Urothelium cell line (cell line): ENCODE measurements at places on chromosomes 7 and 10.

- DNase-seq: peak; percentile 20
Observed at GRCh38 chr7:108030516-108030915, 27.6 kb upstream of the LAMB1 start.

DNA sequence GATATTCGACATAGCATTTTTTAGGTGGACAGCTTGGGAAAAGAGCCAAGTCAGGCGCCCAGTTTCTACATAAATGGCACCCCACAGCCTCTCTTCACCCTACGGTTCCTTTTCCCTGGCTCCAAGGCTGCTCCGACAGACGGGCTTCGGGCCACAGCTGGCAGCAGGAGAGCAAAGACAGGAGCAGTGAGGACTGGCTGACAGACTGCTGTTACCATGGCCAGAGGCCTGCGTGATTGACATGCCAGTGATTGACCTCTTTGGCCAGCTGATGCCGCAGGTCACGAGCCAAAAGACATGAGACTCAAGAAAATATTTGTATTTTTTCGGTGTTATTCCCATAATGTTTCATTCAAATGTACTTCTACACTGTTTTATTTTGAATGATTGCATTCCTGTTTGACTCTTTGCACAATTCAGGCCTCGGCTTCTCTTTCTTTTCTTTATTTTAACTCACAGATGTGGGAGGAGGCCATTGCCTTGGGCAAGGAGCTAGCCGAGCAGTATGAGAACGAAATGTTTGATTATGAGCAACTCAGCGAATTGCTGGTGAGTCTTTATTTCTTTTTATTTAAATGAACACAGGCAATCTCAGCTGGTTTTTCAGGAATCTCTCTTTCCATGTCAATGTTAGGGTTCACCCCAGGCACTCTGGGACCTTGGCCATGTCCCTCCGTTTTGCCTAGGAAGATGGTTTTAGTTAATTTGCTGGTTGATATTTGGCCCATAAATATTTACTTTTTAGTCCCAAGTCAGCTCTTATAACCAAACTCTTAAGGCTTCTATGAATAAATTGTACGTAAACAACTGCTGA lies 146.3 kb upstream of the NPS start:
- no peak for DNase-seq

GRCh38 chr10:32963096-32963495 lies 5.1 kb upstream of the ITGB1 start:
- DNase-seq: no peak

DNA sequence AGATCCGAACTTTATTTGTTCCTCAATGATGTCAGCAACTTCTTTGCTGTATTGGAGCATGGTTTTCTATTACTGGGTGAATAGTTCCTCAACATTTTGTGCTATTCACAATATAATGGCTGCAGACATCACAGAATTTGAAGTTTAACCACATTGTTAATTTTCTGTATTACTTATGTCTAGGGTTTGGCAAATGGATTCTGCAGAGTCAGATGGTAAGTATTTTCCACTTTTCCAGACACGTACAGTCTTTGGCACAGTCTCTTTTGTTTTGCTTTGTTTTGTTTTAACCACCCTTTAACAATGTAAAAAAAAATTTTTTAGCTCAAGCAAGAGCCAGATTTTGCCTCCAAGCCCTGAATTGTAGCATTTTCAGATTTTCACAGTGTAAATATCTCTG lies 36.8 kb upstream of the FOXK1 start:
- no peak for DNase-seq

DNA sequence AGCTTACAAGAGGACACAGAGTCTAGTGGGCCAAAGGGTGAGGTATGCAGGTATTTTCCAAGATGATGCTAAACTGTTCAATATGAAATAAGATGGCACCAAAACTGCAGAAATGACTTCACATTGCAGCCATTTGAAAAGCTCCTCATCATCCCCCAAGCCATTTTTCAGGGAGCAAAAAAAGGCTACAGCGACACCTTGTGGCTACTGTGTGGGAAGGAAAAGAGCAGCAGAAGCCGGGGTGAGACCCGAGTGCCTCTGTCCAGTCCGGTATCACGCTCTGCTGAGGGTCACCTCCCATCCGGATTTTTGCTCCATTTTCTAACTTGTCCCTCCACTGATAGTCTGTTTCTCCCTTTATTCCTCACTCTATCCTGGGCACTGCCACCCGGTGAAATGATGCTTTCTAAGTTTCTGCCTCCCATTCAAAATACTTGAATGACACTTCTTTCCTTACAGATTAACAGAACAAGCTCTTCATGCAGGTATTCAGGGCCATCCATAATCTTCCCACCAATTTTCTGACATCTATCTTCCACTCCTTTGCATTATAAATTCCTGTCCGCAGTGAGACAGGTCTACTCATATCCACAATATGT lies 220.2 kb downstream of the DGKI start:
- peak; percentile 58 for DNase-seq

DNA sequence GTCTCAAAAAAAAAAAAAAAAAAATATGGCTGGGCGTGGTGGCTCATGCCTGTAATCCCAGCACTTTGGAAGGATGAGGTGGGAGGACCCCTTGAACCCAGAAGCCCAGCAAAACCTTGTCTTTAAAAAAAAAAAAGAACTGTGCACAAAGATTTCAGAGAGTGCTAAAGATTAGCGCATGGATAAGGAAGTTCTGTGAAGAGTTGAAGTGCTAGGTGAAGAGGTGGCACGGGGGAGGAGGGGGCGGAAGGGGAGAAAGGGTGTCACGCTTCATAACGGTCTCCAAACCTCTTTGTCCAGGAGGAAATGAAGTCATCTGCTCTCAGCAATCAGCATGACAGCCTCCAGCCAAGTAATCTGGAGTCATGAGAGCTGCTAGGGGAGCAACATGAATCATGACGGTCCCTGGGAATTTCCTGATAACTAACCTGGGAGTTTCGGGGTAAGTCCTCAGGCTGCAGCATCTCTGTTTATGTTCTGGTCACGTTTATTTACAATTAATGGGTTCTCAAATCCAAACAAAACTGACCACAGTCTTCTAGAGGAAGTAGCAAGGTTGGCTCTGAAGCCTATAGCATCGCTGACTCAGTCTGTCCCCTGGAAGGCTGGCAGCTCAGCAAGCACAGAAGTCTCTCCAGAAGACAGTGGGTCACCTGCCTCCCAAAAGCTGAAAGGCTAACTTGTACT lies 1.9 kb upstream of the PLAU start:
- DNase-seq: peak; percentile 66

DNA sequence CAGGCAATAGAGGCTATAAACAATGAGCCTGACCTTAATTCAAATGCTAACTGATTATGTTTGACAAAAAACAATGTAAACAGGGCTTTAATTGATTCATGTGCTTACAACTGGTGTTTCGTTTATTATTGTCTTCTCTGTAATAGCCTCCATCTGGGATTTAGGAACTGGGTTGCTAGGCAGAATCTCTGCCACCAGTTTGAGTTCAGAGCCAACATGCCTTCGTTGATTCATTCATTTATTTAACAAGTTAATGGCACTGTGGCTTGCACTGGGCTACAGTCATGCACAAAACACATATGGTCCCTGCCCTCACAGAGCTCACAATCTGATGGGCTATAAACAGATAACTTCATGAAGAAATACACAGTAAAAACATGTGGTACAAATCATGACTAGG lies 19.6 kb upstream of the CDHR3 start:
- no peak for DNase-seq

GRCh38 chr10:64040781-64041180 lies 519.6 kb downstream of the REEP3 start:
- no peak for DNase-seq

DNA sequence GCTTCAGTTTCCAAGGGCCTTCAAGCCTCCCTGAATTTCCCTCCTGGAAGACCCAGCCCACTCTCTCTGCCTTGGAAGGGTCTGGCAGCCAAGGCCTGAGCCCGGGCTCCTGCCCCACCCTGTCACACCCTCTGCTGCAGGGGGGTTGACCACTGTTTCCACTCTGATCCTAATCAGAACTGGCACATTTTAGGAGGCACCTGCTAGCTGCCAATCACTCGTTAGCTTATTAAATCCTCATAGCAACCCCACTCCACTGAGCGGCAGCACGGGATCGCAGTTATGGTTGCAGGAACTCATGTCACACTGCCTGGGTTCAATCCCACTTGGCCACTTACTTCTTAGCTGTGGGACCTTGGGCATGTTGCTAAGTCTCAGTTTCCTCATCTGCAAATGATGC lies 12.9 kb downstream of the HSPB1 start:
- DNase-seq: no peak

GRCh38 chr7:77529279-77529678 lies 7.8 kb upstream of the PTPN12 start:
- DNase-seq: no peak

DNA sequence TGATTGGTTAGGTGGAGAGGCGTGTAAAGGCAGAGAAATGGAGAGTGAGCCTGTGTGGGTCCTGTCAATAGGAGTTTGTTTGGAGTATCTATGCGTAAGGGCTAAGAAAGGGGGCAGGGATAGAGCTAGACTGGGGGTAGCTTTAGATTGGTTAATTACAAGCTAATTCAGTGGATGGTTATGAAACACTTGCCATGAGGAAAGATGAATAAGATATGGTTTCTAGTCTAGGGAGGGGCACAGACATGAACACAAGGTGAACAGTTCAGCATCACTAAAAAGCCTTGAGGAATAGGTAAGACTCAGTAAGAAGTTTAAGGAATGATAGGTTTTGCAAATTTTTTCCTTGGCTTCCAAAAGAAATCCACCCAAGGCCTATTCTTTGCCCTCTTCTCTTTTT lies 50.6 kb downstream of the PLPP4 start:
- no peak for DNase-seq

DNA sequence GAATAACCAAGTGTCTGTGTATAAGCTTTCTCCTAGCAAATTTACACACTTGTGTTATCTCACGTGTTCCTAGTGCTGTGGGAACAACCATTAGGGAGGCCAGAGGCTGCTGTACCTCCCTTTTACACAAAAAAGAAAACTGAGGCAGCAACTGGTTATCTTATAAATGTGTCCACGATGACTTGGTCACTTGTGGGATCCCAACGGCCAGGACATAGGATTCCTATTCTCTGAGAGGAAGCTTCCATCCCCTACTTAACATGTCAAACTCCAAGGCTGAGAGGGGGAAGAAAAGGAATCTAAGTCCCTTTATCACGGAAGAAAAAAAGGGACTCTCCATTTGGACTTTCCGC lies 484 bp downstream of the ZNF438 start:
- no peak for DNase-seq

- no peak for DNase-seq
Observed at GRCh38 chr10:132867801-132868644, 74.3 kb downstream of the CFAP46 start.

DNA sequence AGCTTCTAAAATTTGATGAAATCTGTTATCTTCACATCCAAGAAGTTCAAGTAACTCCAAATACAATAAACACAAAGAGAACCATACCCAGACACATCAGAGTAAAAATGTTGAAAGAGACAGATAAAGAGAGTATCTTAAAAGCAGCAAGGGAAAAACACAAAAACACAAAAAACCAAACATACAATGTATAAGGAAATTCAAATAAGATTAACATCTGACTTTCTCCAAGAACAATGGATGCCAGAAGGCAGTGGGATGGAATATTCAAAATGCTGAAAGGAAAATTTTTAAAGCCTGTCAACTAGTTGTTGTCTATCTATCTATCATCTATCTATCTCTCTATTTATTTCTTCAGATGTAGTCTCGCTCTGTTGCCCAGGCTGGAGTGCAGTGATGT lies 72.4 kb upstream of the MKLN1 start:
- DNase-seq: no peak

GRCh38 chr10:125661431-125661940 lies 21.5 kb downstream of the TEX36 start:
- no peak for DNase-seq

GRCh38 chr7:158933468-158934139 lies 77.2 kb downstream of the DYNC2I1 start:
- DNase-seq: no peak

DNA sequence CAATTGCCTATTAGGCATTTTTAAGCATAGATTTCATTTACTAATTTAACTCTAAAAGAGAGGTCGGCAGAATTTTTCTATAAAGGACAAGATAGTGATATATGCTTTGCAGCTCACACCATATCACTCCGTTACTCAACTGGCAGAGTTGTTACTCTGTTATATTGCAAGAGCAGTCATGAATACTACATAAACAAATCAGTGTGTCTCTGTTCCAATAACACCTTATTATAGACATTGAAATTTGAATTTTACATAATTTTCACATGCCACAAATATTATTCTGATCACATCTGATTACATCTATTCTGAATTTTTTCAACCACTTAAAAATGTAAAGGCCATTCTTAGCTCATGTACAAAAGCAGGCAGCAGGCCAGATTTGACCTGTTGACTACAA lies 853.9 kb upstream of the LRRTM3 start:
- no peak for DNase-seq

GRCh38 chr7:65235586-65235985 lies 138.1 kb upstream of the ZNF92 start:
- no peak for DNase-seq

GRCh38 chr10:11783558-11783865 lies 39.6 kb upstream of the PROSER2 start:
- DNase-seq: no peak

DNA sequence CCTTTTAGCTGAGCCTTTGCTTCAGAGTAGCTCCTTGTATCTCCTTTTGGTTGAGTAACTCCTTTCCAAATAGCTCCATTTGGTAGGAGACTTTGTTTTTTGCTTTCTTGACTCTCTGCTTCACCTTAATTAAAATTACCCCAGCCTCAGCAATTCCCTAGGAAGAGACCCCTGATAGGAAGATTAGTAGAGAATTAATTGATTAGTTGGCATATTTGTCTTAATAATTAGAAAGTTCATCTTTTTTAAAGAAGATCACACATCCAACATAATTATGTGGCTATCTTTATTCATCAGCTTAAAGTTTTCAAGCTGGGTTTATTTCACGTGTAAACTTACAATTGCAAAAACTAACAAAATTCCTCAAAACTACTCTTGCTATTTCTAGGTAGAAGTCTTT lies 119.1 kb downstream of the LRRN3 start:
- no peak for DNase-seq

DNA sequence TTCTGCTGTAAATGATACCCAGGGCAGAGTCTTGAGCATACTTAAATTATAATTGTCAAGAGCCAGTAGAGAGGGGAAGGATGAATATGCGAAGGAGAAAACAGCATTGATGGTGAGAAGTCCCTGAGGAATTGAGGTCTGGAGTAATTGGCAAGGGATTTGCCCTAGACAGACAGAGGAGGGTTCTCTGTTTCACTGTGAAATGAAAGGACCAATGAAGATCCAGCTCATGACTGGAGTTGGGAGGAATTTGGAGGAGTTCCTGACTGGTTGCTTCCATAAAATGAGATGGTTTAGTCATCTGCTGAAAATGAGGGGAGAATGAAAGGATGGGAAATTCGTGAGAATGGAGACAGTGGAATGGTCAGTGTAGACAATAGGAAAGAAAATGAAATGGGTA lies 6.8 kb downstream of the PRPF18 start:
- DNase-seq: no peak

DNA sequence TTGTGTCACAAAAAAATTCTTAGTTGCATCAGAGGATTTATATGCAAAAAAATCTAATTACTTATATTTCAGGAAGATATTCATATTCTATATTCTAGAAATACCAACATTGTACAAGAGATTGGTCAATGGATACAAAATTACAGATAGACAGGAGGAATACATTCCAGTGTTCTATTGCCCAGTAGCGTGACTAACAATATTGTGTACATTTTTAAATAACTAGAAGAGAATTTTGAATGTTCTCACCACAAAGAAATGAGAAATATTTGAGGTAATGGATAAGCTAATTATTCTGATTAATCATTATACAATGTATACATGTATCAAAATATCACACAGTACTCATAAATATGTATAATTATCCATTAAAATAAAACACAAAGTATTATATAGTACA lies 253.3 kb downstream of the IPMK start:
- DNase-seq: no peak

GRCh38 chr7:151038951-151039849 lies 9.1 kb upstream of the ASIC3 start:
- DNase-seq: peak; percentile 69
